Esophagus mucosa (tissue), 1 donor: ENCODE measurements at places on chromosomes 7 and 10.
A peak's percentile ranks its signal among the peaks of the same experiment; 100 is the strongest.

DNA sequence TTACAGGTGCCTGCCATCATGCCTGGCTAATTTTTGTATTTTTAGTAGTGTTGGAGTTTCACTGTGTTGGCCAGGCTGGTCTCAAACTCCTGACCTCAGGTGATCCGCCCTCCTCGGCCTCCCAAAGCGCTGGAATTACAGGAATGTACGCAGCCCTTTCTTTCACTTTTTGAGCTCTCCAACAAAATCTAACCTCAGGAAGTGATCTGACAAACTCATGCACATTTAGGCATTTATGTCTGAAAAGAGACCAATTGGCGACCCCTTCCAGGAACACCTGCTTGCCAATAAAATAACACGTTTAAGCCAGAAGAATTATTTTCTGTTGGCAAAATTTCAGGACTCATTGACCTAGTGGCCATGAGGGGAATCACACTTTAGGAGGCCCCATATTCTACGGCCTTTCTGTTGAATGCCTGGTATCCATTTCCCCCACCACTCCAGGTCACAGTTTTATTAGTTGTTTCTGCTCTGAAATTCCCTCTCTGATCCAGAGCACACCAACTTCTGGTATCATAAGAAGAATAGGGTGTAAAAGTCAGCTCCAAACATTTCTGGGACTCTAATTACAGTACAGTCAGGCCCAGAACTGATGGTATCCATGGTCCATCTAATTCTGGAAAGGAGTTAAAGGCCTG is 65.8 kb upstream of the FRMD4A start:
- no peak for ATAC-seq

DNA sequence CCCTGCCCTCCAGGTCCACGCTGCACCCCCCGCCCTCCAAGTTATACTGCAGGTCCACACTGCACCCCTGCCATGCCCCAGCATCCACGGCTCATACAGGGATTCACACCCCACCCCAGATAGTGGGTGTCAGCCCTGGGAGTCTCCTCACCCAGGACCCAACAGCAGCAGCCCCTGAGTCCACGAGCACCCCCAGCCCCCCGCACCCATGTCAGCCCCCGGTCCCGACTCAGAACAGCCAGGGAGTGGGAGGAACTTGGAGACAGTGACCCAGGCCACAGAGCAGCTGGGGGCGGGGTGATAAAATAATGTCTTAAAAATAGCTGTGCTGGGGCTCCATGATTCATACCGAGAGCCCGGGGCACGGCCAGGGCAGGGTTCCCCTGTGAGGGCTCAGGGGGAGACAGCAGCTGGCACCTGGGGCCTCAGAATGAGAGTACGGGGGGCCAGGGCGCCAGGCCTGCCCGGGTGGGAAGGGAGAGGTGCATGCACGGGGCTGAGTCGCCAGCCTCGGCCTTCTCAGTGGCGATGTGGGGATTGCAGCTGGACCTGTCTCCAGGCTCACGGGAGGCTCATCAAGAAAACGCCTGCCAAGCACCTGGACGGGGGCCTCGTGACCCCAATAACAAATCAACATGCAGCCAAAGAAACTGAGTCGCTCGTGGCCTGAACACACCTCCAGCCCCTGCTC is 29.8 kb downstream of the ADAP1 start:
- ATAC-seq: no peak

GRCh38 chr7:119826547-119826946 is 446.4 kb upstream of the KCND2 start:
- ATAC-seq: no peak

- ATAC-seq: no peak
Observed at GRCh38 chr7:19491821-19492452, 216.9 kb downstream of the POLR1F start.

DNA sequence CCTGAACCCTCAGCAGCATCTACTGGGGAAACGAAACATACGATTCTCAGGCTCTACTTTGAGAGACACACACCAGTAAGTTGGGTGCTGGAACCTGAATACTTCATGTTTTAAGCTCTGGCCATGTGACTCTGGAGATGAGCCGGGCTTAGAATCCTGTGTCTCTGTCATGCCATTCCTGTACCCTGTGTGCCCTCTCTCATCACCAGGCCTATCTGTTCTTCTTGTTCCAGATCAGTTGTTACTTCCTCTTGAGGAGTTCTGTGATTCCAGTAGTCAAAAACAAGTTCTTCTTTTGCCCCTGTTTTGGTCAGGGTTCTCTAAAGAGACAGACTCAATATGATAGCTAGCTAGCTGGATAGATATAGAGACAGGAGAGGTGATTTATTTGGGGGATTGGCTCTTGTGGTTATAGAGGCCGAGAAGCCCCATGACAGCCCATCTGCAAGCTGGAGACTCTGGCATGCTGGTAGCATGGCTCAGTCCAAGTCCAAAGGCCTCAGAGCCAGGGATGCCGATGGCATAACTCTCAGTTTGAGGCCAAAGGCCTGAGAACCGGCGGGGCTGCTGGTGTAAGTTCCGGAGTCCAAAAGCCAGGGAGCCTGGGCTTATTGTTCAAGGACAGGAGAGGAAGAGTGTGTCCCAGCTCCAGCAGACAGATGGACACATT is 54.3 kb downstream of the CHN2 start:
- ATAC-seq: no peak

- no peak for ATAC-seq
Observed at GRCh38 chr7:170551-171363, 21.6 kb upstream of the FAM20C start.

GRCh38 chr10:117554241-117554814 is 11.8 kb downstream of the EMX2 start:
- ATAC-seq: no peak

DNA sequence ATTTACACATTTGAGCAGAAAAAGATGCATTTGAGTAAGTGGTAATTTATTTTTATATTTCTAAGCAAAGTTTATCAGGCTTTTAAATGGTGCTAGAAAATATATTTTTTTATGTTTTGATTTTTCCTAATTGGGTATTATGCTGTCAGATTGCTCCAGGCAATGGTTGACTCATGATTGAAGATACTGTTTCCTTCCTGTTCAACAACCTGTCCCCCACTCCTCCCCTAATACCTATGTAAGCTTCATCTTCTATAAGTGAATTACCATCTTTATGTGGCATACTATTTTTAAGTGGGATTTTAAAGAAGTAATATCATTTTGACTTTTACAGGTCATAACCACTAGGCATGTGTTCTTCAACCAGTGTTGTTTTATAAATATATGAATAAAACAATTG is 21.4 kb downstream of the TSPAN13 start:
- ATAC-seq: no peak

DNA sequence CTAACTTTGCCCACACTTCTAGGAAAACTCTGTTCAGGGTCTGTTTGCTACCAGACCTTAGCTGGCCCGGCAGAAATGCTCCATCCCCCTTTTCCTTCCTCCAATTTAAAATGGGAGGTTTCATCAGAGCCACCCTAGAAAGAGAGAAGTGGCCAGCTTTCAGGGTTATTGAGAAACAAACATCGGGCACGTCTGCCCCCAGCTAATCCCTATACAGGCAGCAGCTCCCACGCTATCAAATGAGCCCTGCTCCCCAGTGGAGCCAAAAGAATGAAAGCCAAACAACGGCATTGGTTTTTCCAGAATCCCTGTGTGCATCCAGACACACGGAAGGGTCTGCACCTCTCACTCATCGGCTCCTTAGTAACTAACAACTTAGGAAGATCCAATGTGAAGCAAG is 132.5 kb downstream of the GRID1 start:
- ATAC-seq: no peak

GRCh38 chr10:123926401-123927264 is 35.0 kb upstream of the CPXM2 start:
- ATAC-seq: peak; percentile 62

GRCh38 chr7:158997110-158997453 is 140.7 kb downstream of the DYNC2I1 start:
- ATAC-seq: no peak

DNA sequence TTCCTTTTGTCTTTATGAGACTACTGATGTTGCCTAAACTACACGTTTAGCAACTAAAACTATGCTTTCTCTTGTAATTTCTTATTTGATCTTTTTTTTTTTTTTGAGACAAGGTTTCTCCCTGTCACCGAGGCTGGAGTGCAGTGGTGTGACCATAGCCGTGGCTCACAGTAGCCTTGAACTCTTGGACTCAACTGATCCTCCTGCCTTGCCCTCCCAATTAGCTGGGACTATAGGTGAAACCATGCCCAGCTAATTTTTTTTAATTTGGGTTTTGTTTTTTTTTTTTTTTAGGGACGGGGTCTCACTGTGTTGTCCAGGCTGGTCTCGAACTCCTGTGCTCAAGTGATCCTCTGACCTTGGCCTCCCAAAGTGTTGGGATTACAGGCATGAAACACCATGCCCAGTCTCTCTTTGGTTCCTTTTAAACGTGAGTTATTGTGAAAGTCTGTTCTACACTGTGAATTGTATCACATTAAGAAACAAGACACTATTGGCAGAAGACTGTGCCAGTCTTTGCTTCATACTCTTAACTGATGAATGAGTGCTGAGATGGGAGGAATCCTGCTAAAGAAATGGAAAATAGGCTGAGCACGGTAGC is 6.4 kb downstream of the TMEM248 start:
- no peak for ATAC-seq

GRCh38 chr10:111319866-111320265 is 243.0 kb downstream of the ADRA2A start:
- ATAC-seq: no peak

GRCh38 chr7:12133865-12134264 is 77.2 kb upstream of the TMEM106B start:
- ATAC-seq: no peak

DNA sequence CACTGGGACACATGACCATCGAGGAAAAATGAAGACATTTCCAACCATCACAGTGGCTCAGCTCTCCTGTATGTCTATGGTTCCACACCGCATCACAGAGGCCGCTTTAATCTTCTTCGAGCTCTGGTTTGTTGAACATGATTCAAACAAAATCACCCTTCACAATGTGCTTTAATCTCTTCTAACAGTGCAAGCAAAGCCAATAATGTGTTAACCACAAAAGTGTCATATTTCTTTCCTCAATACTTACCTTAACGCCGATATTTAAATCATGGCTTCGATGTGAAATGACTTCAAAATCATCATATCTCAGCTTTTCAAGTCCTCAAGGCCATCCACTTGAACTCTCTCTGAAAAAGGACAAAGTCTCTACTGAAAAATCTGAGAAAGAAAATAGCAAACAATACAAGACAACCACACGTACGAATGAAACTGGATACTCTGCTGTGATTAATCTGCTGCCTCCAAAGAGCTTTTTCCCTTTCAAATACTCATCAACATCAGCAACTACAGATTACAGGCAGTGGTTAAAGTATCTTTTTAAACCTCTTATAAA is 23.0 kb upstream of the SVIL start:
- no peak for ATAC-seq

- no peak for ATAC-seq
Observed at GRCh38 chr7:73856941-73857340, 4.0 kb upstream of the TMEM270 start.

DNA sequence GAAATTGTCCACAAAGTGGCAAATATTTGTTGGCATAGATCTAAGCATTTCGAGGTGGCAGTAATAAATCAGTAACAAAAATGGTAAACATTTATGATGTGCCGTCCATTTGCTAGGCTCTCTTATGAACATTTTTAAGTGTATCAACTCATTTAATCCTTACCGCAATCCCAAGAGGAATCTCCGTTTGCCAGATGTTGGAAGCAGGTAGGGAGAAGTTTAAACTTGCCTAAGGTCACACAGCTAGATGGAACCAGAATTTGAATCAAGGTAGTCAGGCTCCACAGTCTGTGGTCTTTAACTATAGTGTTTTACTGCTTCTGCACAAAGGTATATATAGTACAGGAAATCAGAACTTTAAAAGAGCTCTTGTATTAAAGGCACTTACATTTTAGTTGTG is 2.6 kb downstream of the MKLN1 start:
- no peak for ATAC-seq

- ATAC-seq: no peak
Observed at GRCh38 chr7:43877968-43878864, 8.9 kb upstream of the MRPS24 start.

DNA sequence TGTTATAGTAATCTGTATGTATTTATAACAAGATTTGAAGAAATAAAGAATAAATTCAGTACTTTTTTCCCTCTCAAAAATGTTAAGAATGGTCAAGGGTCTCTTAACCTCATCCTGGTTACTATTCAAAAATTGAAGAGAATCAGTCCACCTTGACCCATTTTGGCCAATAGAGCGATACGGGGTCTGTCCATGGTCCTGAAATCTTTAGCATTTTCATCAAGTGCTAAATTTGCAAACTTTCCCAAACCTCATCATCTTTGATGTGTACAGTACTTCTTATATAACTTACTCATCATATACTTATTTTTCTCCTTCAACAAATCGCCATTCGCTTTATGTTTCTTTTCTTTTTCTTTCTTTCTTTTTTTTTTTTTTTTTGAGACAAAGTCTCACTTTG is 23.6 kb downstream of the TMEM178B start:
- ATAC-seq: no peak

- ATAC-seq: peak; percentile 8
Observed at GRCh38 chr7:108263425-108263824, 133.3 kb upstream of the LAMB4 start.

DNA sequence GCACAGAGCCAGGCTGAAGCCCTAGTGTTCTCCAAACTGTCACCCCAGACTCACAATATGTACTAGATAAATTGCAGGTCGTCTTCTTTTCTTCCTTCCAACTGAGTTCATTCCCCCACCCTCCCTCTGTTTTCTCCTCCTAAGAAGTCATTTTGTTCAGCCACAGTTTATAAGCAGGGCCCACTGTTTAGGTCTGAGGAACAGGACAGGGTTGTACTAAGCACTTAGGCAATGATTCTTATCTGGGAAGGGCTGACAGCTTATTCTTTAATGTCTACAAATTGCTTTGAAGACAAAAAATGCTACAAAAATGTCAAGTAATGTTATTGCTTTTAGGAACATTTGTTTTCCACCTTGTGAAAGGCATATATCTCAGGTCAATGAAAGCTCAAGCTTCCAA is 59.1 kb downstream of the CDC123 start:
- ATAC-seq: no peak

- ATAC-seq: no peak
Observed at GRCh38 chr7:44324481-44325200, 753 bp downstream of the CAMK2B start.

DNA sequence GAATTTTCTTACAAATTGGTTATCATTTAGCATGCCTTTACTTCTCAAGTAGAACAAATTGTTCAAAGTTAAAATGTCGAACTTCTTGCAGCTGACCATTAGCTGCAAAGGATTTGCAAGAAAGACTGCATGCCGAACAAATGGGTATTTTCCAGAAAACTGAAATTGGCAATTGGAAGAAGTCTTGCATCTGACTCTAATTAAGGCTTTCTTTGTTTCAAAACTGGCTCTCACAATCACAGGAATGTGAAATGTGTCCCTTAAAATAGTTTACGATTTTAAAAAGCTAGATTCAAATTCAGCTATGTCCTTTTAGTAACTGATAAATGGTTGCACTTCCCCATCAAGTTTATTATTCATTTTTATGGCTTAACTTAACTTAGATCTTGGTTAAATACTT is 207.9 kb downstream of the ARL4A start:
- no peak for ATAC-seq
